ENCODE measurements at places on chromosomes 3 and 15.

- DNase-seq = no peak
Observed at GRCh38 chr15:56871867-56872266, 46.6 kb upstream of the TCF12 start.

GRCh38 chr3:37174532-37175126 lies at the start of gene LRRFIP2:
TSS of gene LRRFIP2 (minus strand) at chr3:37174582. CDS start at chr3:37148983, 25,599 bp downstream.
- peak; percentile 84 for DNase-seq

DNA sequence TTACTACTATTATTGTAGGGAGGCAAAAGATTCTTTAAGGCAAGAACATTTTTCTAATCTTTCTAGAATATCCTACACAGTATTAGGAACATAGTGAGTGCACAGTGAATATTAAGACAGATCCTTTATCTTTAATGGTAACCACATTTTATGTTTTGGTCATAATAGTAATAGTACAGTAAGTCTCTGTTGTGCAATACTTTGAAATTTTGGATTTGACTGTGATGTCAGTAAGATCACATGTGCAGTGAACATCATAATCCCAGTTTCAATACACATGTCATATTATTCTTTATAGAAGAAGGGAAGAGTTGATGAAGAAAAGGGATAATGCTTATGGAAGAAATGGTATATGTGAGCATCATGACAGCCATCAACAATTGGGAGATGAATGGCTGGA lies 10.7 kb downstream of the STT3B start:
- DNase-seq = peak; percentile 63

DNA sequence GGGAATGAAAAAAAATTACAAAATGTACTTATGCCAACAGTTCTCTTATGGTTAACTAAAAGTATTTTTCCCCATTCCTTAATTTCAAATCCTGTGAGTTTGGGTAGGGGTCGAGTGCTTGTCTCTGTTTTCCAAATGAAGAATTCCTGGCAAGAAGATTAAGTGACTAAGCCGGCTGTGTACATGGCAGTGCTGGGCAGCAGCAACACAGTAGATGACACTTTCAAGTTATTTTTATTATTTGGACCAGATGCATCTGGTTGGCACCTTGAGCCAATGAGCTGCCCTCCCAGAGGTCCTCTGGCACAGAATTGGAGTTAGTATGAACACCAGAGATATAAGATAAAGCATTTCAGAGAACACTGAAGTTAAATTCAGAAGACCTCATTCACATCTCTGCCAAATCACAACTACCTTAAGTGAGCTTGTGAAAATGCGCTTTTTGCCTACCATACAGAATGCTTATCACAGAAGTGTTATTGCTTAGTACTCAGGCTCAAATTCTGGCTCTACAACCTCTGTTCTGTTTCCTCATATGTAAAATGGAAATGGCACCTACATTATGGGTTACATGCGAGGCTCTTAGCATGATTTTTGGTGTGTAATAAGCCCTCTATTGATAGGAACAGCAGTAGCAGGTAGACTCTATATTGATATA lies 256.9 kb downstream of the UBE2E2 start:
- no peak for DNase-seq

GRCh38 chr3:29932696-29933325 lies 651.9 kb downstream of the RBMS3 start:
- DNase-seq = no peak

DNA sequence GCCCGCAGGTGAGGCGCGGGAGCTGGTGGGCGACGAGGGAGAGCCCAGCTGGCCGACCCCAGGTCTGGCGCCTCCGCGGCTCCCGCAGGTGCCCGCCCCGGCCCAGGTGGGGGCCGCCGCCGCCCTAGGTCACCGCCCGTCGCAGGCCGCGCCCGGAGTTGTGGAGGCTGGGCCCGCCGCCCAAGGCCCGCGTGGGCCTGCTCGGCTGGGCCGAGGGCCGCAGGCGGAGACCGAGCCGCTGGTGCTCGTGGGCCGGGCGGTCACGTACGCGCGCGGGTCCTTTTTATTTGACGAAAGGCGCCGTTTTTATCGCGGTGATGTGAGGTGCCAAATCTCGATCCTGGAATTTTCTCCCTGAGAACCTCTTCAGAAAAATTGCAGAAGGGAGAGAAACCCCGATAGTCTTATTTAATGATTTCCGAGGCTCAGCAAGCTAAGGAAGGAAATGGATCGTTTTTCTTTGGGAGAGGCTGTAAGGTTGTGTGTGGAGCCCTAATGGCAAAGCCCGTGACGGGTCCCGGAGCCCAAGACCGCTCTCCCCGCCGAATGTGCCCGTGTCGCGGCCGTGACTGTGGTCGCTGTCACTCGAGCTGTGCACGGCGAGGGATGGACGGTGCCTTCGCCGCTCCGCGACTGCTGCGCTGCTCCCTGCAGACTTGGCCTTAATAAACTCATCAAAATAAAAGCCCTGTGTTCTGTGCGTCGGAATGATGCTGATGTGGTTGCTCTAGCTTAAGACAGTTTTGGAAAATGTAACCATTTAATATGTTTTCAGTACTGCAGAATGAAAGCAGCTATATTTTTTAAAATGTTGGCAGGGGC lies 612 bp downstream of the APPL1 start:
- DNase-seq = peak; percentile 66

- no peak for DNase-seq
Observed at GRCh38 chr3:34200576-34200975, 402.1 kb downstream of the PDCD6IP start.

DNA sequence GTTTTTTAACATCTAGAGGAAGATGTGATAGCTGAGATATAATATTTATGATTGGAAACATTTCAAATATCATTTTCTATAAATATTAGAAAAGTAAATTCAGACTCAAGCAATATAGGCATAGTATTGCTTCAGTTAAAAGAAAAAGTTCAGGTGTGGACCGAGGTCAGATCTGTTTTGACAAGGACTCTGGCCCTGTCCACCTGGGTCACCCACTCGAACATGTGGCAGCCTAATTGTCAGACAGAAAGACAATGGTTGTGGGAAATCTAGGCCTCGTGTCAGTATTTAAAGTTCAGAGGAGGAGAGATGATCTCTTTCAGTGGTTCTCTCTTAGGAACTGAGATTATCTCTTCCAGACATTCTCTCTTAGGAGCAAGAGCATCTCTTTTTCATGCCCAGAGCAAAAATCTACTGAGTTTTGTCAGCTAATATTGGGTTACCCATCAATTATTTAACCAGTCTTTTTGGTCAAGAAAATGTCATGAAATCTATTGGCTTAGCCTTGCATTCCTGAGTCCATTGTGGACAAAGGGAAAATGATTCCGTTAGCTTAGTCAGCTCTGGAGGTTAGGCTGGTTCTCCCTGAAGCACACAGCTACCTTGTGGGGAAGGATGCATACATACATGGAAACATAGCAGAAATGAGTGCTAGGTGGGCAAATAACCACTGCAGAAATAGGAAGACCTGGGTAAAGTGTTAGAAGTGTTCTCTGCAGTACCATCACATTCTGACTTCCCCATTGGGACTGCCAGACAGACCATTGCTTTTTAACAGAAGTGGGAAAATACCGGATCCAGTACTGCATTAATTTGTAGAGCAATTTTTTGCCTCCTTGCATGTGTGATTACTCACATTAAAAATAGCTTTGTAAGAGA lies 343.3 kb downstream of the GRM7 start:
- no peak for DNase-seq

- no peak for DNase-seq
Observed at GRCh38 chr15:59736181-59736580, 47.1 kb upstream of the BNIP2 start.

- DNase-seq = peak; percentile 61
Observed at GRCh38 chr3:158313338-158313927, 203.5 kb downstream of the RSRC1 start.

DNA sequence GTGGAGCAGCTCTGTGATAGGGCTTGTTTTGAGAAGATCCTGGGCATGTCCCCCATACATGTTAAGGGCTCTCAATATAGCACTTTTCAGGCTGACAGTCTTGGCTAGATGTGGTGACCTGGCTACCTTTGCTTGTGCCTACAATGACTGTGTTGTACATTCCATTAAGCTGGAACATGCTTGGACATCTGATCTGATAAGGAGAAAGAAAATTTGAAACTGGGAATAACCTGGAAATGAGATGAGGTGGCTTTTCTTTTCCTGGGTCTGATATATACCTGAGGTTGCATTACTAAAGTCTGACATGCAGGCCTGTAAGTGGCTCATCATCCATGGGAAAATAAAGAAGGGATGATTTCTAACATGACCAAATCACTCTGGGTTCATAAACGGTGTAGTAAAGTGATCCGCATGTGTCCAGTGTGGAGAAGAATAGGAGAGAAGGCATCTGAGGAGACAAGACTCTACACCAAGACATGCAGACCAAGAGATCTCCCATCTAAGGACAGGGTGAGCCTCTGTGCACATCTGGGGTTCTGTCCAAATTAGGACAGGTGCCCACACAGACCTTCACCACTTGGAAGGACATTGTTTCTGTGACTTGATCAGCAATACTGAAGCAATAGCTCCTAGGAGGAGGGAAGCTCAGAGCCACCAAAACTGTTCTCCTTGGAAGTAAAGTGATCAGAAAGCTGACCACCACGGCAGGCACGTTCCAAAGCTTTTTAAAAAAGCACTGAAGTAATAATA lies 62.0 kb downstream of the KLHL6 start:
- DNase-seq = no peak

- peak; percentile 66 for DNase-seq
Observed at GRCh38 chr15:46091860-46092450, 457.1 kb downstream of the SQOR start.

- no peak for DNase-seq
Observed at GRCh38 chr3:31025541-31025940, 131.1 kb upstream of the GADL1 start.

DNA sequence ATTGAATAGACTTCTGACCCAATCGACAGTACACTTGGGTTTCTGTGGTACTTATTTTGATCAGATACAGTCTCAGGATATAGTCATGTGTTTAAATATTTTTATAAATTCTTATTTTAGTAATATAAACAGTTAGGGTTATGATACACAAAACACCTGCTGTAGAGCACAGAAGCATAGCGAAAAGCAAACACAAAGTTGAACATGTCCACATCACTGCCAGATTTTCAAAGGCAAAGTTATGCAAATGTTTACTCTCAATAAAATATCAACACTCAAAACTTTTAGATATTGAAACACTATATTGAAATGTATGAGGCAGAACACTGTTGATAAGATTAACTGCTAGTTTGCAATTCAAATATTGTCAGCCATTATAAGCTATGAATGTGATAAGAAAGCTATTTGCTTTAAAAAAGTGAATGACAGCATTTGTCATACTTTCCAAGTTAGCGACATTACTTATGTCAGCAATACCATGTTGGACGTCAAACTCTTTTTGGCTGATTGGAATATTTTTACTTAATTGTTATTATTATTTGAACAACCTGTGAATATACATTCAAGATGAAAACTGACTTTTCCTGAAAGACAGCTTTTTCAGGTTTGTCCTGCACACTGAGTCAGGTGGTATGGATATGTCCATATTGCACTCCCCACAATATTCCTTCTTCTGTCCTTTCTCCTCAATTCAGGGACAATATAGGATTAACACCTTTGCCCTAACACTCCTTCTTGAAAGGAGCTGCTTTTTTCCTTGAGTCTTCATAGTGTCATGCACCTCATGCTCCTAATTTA lies 367.1 kb downstream of the EPHA3 start:
- no peak for DNase-seq

DNA sequence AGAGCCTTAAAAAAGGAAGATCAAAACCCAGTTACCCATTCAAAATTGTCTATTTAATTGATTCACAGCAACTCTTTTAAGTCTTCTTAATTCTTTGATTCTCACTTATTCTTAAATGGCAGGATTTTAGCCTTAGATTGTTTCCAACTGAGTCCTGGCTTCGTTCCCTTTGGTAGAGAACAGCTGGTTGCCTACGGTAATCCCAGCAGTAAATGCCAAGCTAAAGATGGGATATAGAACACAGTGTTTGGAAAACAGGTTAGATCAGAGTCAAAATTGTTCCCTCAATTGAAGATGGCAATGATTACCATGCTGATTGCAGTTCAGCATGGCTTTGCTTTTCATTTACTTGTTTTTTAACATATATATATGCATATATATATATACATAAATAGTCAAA lies 300.9 kb downstream of the PYDC2 start:
- no peak for DNase-seq

GRCh38 chr15:81216422-81216821 lies 19.7 kb downstream of the IL16 start:
- DNase-seq = no peak

GRCh38 chr15:77622209-77622933 lies 10.3 kb downstream of the LINGO1 start:
- DNase-seq = no peak

DNA sequence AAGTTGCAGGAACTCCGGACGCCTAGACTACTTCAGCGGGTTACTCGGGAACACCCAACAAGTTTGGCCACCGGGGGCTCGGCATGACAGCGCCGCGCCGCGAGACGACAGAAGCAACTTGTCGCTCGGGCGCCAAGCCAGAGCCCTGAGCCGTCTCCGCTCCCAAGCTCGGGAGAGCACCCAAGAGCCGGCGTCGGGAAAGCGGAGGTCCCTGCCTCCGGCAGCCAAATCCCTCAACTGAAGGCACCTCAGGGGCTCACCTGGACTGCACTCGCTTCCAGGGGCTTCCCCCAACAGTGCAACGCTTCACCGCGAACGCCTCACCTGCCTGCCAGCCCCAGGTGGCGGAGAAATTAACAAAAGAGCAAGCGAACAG lies 640 bp downstream of the MB21D2 start:
- DNase-seq = peak; percentile 78

- no peak for DNase-seq
Observed at GRCh38 chr3:55296791-55297190, 190.3 kb downstream of the WNT5A start.

DNA sequence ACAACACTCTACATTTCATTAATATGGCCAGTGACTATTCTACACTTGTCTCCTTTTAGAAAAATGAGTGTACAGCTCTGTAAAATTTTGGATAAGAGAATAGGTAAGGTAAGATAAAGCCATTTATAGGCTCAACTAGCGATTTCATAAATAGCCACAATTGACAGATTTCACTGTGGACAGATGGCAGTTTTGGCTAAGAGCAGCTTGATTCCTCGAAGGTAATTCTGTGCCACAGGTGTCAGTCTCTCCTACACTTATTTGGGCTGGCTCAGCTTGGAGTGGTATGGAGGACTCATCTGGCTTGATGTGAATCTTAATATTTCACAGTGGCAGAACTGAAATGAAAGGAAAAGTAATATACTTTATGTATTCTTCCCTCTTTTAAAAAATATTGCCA lies 536.7 kb upstream of the TBL1XR1 start:
- no peak for DNase-seq

- DNase-seq = no peak
Observed at GRCh38 chr3:47540281-47540680, 26.8 kb upstream of the ELP6 start.

GRCh38 chr3:147356909-147357900 lies 49.1 kb downstream of the ZIC4 start:
- DNase-seq = no peak

All from cardiac fibroblast (primary cell).